IPS-NIHi11 (cell line): ENCODE measurements at places on chromosomes 7 and 10.
A peak's percentile ranks its signal among the peaks of the same experiment; 100 is the strongest.

DNA sequence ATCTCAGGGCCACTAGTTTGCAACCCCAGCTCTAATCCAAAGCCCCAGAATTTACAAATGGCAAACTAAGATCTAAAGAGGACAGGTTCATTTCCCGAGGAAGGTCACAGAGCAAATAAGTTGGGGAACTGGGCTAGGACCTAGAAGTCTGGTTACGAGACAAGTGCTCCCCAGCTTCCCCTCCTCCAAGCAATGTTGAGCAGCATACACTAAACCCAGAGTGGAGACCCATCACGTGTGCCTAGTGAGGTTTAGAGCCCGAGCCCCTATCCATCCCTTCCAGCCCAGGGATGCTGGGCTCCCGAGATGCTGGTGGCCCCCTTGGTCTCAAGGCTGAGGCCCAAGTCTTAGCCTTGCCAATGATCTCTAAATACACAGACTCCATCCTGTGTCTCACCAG lies 209.5 kb upstream of the ZMIZ1 start:
- no peak for DNase-seq

DNA sequence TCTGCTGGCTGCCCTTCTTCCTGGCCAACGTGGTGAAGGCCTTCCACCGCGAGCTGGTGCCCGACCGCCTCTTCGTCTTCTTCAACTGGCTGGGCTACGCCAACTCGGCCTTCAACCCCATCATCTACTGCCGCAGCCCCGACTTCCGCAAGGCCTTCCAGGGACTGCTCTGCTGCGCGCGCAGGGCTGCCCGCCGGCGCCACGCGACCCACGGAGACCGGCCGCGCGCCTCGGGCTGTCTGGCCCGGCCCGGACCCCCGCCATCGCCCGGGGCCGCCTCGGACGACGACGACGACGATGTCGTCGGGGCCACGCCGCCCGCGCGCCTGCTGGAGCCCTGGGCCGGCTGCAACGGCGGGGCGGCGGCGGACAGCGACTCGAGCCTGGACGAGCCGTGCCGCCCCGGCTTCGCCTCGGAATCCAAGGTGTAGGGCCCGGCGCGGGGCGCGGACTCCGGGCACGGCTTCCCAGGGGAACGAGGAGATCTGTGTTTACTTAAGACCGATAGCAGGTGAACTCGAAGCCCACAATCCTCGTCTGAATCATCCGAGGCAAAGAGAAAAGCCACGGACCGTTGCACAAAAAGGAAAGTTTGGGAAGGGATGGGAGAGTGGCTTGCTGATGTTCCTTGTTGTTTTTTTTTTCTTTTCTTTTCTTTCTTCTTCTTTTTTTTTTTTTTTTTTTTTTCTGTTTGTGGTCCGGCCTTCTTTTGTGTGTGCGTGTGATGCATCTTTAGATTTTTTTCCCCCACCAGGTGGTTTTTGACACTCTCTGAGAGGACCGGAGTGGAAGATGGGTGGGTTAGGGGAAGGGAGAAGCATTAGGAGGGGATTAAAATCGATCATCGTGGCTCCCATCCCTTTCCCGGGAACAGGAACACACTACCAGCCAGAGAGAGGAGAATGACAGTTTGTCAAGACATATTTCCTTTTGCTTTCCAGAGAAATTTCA lies 1.7 kb downstream of the ADRB1 start:
- peak; percentile 62 for DNase-seq

- no peak for DNase-seq
These were observed 47.2 kb upstream of the IGFBP3 start for GRCh38 chr7:45968312-45968711.

DNA sequence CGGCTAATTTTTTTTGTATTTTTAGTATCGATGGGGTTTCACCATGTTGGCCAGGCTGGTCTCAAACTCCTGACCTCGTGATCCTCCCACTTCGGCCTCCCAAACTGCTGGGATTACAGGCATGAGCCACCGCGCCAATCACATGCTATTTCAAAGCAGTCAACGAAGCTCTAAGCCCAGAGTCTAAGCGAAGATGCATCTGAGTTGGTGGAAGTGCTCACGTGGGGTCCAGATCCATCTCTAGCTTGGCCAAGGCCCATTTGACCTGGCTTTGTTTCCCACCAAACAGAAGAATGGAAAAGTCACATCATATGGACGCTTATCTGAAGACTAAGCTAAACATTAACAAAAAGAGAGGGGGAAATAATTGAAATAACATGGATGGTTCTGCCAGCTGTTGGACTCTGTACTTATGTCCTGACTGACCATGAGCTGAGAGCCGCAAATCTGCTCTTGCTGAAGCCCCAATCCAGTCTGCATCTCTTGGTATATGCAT lies 3.8 kb upstream of the GTF2I start:
- no peak for DNase-seq

DNA sequence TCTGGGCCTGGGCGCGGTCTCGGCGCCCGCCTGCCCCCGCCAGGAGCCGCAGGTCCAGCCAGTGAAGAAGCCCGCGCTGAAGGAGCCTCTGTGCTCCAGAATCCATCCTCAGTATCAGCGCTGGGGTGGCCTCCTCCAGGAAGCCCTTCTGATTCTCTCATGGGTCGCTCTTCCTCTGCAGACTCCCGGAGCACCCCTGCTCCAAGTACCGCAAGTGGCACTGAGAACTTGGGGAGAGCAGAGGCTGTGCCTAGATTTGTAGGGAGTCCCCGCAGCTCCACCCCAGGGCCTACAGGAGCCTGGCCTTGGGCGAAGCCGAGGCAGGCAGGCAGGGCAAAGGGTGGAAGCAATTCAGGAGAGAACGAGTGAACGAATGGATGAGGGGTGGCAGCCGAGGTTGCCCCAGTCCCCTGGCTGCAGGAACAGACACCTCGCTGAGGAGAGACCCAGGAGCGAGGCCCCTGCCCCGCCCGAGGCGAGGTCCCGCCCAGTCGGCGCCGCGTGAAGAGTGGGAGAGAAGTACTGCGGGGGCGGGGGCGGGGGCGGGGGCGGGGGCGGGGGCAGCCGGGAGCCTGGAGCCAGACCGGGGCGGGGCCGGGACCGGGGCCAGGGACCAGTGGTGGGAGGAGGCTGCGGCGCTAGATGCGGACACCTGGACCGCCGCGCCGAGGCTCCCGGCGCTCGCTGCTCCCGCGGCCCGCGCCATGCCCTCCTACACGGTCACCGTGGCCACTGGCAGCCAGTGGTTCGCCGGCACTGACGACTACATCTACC lies at the start of gene ALOX5:
Gene ALOX5 (plus strand): TSS at position 641 of the 774 bp plus-strand sequence. CDS start 64 bp downstream, at position 705.
- DNase-seq = peak; percentile 89

- no peak for DNase-seq
These were observed 133.9 kb downstream of the COBL start for GRCh38 chr7:51182636-51183166.

GRCh38 chr10:100307684-100308083 lies 21.2 kb upstream of the BLOC1S2 start:
- DNase-seq = no peak

- DNase-seq = no peak
These were observed 169.2 kb upstream of the CDC14C start for GRCh38 chr7:48755061-48755555.

- DNase-seq = peak; percentile 14
These were observed 91.3 kb upstream of the ANK3 start for GRCh38 chr10:60480865-60481563.

- no peak for DNase-seq
These were observed 40.4 kb upstream of the VDAC2 start for GRCh38 chr10:75170215-75170614.

- DNase-seq = peak; percentile 70
These were observed 132.0 kb downstream of the RPS24 start for GRCh38 chr10:78165617-78166016.

DNA sequence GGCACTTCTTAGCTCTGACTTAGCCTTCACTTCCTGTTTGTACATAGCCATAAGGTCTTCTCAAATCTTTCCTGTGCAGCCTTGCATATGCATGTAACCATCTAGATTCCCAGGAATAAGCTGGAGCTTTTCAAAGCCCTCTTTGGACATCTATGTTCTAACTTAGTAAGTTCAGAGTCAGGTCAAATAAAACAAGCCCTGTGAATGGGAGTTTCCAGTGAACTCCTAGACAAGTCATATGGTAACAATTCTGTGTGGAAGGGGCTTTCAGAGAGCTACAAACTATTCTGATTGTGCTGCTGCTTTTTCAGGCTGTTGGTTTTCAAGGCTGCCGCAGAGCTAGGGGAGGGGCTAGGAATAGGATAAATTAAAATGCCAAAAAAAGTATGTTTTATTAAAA lies 208.4 kb upstream of the AKR1E2 start:
- no peak for DNase-seq

DNA sequence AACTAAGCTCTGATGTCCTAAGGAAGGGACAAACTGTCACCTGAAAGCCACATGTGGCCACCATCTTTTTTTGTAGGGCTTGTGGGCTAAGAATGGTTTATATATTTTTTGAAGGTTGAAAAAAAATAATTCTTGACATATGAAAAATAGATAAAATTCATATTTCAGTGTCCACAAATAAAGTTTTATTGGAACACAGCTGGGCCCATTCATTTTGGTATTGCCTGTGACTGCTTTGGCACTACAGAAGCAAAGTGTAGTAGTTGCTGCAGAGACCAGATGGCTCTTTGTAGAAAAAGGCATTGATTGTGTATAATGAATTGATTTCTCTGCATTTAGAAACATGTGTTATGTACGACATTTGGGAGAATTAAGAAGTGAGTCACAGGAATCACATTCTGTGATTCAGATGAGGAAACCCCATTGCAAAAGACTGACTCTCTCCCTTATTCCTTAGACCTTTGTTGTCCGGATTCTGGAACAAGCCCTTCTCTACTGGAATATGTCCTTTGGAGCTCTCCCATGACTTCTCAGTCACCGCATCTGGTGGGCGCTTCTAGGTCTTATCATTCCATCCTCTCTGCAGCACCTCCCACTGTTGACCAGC lies 438.7 kb downstream of the LRMDA start:
- no peak for DNase-seq

GRCh38 chr7:51476026-51476425 lies 159.4 kb upstream of the COBL start:
- DNase-seq = no peak

DNA sequence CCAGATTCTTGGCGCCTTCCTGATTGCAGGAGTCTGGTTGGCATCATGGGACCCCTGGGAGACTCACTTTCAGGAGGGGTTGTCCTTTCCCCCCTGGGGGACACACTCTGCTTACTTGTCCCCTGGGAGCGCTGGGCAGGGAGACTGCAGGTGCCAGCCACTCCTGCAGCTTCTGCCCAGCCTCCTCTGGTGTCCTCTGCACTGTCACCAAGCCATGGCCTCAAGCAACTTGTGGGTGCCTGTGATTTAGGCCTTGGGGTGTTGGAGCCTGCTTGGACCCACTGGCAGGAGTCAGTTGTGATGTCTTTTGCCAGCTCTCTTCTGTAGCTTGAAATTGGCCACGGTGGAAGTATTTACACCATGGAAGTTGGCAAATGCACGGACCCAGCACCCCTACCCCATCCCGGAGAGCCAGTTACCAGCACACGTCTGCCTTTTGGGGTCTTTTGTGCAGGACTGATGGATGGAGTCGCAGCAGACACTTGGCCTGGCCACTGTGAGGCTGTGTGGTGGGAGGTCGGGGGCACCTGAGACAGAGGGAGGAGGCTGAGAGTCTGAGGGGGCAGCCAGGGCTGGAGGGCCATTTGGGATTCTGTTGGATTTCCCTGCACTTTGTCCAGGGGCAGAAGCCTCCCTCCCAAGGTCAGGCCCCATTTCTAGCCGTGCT lies 104.7 kb downstream of the LHPP start:
- no peak for DNase-seq

DNA sequence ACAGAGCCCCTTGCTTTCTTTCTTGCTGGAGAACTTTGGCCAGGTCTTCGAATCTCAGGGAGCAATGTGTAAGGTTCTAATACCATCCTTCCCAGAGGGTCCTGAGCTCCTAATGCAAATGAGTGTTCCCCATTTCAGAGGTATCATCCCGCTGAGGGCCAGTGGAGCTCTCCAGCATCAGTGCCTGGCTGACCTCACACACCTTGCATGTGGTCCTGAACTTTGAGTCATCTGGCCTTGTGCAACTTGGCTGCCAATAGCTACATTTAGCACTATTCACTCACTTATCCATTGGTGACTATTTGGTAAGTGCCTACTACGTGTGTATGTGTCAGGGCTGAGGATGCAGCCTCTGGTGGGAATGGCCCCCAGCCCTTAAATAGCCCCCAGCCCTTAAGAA lies 48.4 kb upstream of the HABP2 start:
- DNase-seq = no peak

DNA sequence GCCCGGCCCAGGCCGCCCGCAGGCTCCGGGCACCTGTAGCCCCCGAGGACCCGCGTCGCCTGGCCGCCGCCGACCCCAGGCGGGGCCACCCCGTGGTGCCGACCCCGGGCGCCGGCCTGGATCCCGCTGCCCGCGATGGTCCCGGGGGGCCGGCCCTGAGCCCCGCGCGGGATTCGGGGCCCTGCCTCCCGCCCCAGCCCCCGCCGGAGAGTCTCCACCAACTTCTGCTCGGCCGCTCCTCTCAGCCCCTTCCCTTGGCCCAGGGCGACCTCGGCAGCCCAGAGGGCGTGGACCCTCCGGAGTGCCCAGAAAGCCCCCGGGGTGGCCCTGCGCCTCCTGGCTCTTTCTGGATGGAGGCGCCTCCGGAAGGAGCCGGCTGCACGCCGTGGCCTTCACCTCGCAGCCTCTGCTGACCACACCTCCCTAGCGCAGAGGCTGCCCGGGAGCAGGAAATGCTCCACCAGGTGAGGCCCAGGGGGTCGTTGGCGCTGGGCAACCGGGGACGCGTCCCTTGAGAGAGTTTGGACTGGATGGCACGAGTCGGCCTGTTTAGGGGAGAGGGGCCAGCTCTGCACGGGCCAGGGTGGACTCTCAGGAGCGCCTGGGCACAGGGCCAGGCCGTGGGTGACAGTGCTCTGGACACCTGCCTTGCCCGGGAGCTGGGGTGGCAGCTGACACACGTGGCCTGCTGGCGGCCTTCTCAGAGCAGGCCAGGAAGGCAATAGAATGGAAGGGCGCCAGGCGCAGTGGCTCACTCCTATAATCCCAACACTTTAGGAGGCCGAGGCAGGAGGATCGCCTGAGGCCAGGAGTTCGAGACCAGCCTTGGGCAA lies 529 bp downstream of the ZNF853 start:
- DNase-seq = peak; percentile 75

DNA sequence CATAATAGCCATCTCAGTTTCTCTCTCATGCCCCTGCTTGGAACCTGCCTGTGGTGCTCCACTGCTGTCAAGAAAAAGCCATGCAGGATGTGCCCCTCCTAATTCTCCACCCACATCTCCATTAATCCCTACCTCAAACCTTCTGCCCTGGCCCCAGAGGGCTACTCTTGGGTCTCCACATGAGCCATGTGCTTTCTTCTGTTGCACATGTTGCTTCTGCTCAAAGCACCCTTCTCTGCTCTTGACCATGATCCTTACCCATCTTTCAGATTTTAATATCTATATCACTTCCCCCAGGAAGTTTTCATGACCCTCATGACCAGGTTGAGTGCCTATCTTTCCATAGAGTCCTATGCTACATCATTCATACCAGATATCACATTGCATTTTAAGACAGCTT lies 514.2 kb downstream of the RPS24 start:
- no peak for DNase-seq
